Lower lobe of right lung (tissue), 2 donors: ENCODE measurements at places on chromosomes 11 and 22. TPM values are rescaled to one million over a fixed set of nuclear protein-coding genes. Genes with fewer than 3 reads are reported as not detected.
A peak's percentile ranks its signal among the peaks of the same experiment; 100 is the strongest.

DNA sequence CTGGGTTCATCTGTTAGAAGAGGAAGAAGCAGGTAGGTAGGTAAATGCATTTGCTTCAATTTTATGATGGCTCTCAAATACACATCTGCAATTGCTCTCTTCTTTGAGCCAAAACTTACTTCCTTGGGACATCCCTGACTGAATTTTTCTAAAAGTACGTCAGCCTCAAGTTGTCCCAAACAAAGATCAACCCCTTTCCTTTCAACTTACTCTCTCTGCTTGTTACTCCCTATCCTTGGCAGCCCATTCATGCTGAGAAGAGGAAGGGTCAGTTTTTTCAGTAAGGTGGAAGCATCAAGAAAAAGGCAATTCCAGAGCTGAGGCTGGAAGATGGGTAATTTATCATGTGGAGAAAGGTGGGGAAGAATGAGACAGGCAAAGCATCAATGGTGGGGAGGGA lies 111.2 kb downstream of the LRRC32 start:
- H3K27me3 ChIP-seq, result no peaks in the 10 kb centered on the region
- no peak overlapping the region for H3K4me3 ChIP-seq
- no peak for DNase-seq
- peaks cover 13% of the 10 kb centered on the region for H3K4me1 ChIP-seq
- H3K27ac ChIP-seq, result no peak overlapping the region
- H3K36me3 ChIP-seq, result no peaks in the 10 kb centered on the region

DNA sequence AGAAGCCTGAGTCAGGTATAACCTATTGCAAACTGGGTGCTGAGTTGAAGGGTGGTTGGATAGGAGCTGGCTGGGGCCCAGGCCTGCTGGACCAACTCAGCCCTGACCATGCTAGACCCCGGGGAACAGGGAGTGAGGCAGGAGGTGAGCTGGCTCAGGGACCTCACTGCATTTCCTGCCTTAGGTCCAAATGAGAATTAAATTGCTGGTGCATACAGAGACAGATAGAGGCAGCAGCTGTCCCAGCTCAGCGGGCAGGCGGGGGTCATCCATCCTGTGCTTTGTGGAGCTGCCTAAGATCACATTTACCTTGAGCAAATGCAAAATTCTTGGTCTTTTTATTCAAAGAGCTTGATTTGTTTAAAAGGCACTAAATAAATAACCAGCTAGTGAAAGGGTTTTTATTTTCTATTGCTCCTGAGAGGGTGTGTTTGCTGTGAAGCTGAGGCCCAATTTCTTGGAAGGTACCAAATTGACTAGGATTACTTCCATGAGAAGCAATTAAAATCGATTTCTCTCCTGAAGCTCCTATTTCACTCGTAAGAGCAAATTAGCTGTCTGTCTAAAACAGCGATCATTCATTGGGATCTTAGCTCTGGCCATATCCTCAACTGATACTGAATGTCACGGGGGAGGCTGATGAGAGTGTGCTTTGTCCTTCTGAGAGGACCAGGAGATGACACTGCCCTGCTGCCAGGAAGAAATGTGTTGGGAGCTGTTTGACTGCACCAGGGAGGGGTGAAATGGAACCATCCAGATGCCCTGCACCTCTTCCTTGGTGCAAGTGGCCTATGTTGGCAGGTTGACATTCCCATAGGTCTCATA lies 24.9 kb downstream of the USH1C start:
- no peak overlapping the region for H3K4me3 ChIP-seq
- H3K27ac ChIP-seq, result no peak overlapping the region
- no peaks in the 10 kb centered on the region for H3K27me3 ChIP-seq
- H3K36me3 ChIP-seq, result no peaks in the 10 kb centered on the region
- H3K4me1 ChIP-seq, result no peaks in the 10 kb centered on the region

DNA sequence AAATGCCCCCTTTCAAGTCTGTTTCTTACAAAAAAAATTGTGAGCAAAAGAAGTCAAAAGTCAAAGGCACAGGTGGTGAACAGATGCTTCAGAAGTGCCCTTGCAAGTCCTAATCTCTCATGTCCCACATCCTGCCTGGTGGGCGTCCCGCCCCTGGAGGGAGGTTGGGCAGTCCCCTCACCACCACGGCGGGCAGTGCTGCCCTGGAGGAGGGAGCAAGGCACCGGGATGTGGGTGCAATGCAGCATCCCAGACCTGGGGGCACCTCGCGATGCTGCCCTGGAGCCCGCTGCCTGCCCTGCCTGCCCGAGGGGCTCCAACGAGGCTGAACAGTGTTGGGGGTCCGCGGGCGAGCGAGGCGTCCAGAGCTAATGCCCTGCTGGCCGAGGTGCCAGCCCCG lies 15.9 kb downstream of the MRGPRG start:
- H3K4me1 ChIP-seq, result peaks cover 10% of the 10 kb centered on the region
- H3K4me3 ChIP-seq, result no peak overlapping the region
- H3K27ac ChIP-seq, result no peak overlapping the region
- no peaks in the 10 kb centered on the region for H3K36me3 ChIP-seq
- no peak for DNase-seq
- H3K27me3 ChIP-seq, result peaks cover 44% of the 10 kb centered on the region

GRCh38 chr11:17414317-17414737 lies 25.9 kb upstream of the KCNJ11 start:
- no peak overlapping the region for H3K4me3 ChIP-seq
- H3K36me3 ChIP-seq, result no peaks in the 10 kb centered on the region
- no peak overlapping the region for H3K27ac ChIP-seq
- peak; percentile 25 for DNase-seq
- H3K4me1 ChIP-seq, result no peaks in the 10 kb centered on the region

- no peak overlapping the region for H3K4me3 ChIP-seq
- H3K36me3 ChIP-seq, result peaks cover 48% of the 10 kb centered on the region
- H3K27me3 ChIP-seq, result no peaks in the 10 kb centered on the region
- no peak overlapping the region for H3K27ac ChIP-seq
These were observed 38.6 kb downstream of the TMEM135 start for GRCh38 chr11:87076260-87076783.

DNA sequence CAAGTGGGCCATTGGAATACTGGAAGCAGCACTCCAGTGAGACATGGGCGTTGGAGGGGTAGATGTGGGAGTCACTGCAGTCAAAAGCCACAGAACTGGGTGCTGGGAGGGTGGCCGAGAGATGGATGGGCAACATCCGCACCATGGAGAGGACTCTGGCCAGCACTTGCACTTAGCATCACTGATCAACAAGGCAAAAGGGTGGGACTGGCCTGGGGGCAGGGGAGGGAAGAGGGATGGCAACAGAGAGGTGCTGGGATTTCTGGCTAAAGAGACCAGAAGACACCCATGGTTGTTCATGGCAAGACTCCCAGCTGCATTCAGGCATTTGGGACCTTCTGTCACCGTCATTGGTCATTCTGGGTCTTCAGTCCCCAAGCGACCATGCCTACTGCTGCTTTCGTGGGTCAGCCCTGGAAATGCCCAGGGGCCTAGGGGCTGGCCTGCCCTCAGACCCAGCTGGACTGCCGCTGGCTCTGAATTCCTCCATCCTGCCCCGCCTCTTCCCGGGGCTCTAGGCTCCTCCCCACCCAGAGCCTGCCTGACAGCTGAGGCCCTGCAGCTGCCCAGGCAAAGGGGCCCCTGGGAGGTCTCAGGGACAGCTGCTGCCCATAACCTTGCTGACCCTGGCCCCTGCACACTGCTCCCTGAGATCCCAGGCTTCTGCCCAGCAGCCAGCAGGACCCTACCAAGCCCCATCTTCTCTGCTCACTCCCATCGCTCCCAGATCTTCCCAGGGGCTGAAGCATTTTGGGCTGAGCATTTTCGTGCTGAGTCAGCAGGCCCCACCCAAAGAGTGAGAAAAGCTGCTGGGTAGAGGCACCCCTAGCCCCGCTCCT lies 13.0 kb upstream of the CDC42EP2 start:
- no peak overlapping the region for H3K4me3 ChIP-seq
- H3K36me3 ChIP-seq, result peaks cover 13% of the 10 kb centered on the region
- H3K27me3 ChIP-seq, result no peaks in the 10 kb centered on the region
- peak; percentile 47 for DNase-seq

DNA sequence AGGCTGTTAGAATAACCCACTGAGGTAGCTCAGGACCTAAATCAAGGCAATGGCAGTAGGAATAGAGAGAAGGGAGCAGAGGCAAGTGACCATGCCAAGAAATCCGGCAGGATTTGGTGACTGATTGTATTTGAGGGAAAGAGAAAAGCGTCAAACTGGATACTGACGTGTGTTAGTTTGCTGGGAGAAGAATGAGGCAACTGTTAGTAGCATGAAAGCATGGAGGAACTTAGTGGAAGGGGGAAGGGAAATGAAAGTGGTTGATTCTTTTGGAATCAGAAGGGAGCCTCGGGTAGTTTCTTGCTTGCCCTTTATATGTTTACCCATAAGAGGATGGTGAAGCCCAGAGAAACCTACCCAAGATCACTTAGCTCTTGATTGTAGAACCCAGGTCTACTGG lies 8.3 kb downstream of the PPFIBP2 start:
- H3K27me3 ChIP-seq, result no peaks in the 10 kb centered on the region
- no peak for DNase-seq
- peaks cover 34% of the 10 kb centered on the region for H3K4me1 ChIP-seq
- H3K4me3 ChIP-seq, result no peak overlapping the region
- no peaks in the 10 kb centered on the region for H3K36me3 ChIP-seq

GRCh38 chr11:73072935-73073481 lies 69.1 kb downstream of the FCHSD2 start:
- H3K27me3 ChIP-seq, result no peaks in the 10 kb centered on the region
- peaks cover 41% of the 10 kb centered on the region for H3K4me1 ChIP-seq
- H3K36me3 ChIP-seq, result no peaks in the 10 kb centered on the region
- H3K27ac ChIP-seq, result peak overlapping the region; percentile 50

DNA sequence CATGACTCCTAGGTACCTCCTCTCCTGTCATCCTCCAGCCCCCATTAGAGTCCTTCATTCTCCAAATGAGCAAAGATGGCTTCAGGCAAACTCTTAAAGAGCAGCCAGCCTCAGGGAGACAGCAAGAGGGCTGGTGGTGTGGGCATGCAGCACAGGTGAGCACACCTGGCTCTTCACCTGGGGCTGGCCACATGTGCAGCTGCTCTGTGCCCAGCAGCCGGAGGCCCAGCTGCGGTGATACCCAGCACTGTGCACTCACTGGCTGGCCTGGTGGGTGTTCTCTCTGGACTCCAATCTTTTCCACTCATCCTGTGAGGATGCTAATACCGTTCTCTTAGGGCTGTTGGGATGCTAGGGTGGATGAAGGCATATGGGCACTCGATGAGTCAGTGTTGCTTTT lies 106.1 kb upstream of the PARVA start:
- H3K4me3 ChIP-seq, result no peak overlapping the region
- no peaks in the 10 kb centered on the region for H3K36me3 ChIP-seq
- H3K27me3 ChIP-seq, result no peaks in the 10 kb centered on the region
- H3K4me1 ChIP-seq, result peaks cover 13% of the 10 kb centered on the region
- no peak for DNase-seq
- no peak overlapping the region for H3K27ac ChIP-seq

DNA sequence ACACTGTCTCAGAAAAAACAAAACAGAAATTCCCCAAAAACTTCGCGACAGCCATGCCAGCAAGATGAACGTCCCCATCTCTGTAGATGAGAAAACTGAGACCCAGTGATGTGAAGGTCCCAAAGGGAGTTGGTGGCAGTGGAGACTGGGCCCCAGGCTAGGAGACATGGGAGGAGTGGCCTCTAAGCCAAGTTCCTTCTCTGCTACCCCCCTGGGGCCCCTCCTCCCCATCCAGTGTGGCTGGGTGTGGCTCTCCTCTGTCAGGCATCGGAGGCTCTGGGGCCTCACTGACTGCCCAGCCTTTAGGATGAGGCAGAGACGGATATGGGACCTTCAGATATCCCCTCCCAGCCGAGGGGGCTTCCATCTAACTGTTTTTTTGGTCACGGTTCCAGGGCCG lies 9.8 kb downstream of the RELT start:
- H3K27me3 ChIP-seq, result no peaks in the 10 kb centered on the region
- peak overlapping the region; percentile 21 for H3K4me3 ChIP-seq
- peaks cover 6% of the 10 kb centered on the region for H3K36me3 ChIP-seq
- peak; percentile 82 for DNase-seq
- peak overlapping the region; percentile 81 for H3K27ac ChIP-seq

The SLC5A4 gene
- 1.4 TPM for total RNA-seq

The GPR83 gene
- total RNA-seq, result not detected

The CASTOR1 gene
- total RNA-seq, result 16.2 TPM

The MCAM gene
- total RNA-seq, result 67.1 TPM

The SSTR3 gene
- total RNA-seq, result not detected

The GAB4 gene
- total RNA-seq, result not detected
